Mesenchymal stem cell (in vitro differentiated cells and primary cell): ENCODE measurements at places on chromosomes 4 and X.

- no peak for DNase-seq
Measured at GRCh38 chrX:152601848-152602616, 35.7 kb upstream of the GABRQ start.

GRCh38 chrX:15206306-15206705 is 63.6 kb downstream of the ASB9 start:
- DNase-seq: no peak

DNA sequence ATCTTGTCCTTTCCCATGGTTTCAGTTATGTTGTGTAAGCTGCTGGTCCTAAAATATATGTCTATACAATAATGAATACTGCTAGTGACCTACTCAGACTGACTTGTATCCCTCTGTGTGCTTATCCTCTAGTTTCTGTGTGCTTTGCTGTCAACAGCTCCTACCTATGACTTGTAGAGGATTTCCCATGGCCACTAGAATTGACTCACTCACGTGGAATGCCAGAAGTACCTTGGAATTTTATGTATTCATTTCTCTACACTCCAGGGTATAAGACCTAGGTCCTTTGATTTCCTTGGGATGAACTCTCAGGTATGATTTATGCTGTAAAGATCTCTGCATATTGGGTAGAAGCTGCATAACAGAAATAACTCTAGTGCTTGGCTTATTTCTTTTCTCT is 279.9 kb upstream of the SLIT2 start:
- no peak for DNase-seq

GRCh38 chr4:93957186-93957585 is 128.6 kb downstream of the ATOH1 start:
- DNase-seq: no peak

GRCh38 chr4:129379429-129379828 is 283.5 kb downstream of the C4orf33 start:
- no peak for DNase-seq
